ENCODE measurements at places on chromosomes 2 and 18. TPM values are rescaled to one million over a fixed set of nuclear protein-coding genes. Genes with fewer than 3 reads are reported as not detected.

Gene VIL1
- total RNA-seq, result not detected

Gene CAB39
- total RNA-seq, result 41.7 TPM

Gene MC2R
- total RNA-seq, result not detected

Gene ATP6V1B1
- 0.99 TPM for total RNA-seq

Gene COL6A3
- 0.41 TPM for total RNA-seq

Gene RTKN
- total RNA-seq, result 11.4 TPM

Gene CAMKMT
- 28.5 TPM for total RNA-seq

Gene ARHGEF4
- total RNA-seq, result 44.8 TPM

Gene CNGA3
- total RNA-seq, result not detected

Gene IL1F10
- total RNA-seq, result not detected

Gene FBXO41
- total RNA-seq, result 1.5 TPM

Gene AGXT
- total RNA-seq, result not detected

Gene TMEM169
- 17.9 TPM for total RNA-seq

Gene IL1RL1
- total RNA-seq, result not detected

Gene INO80B
- total RNA-seq, result 8.7 TPM

Gene SPIRE1
- 18.4 TPM for total RNA-seq

Gene CD8B
- total RNA-seq, result not detected

Gene PAIP2B
- total RNA-seq, result 12.5 TPM

Gene GTF2A1L
- 1.6 TPM for total RNA-seq
